Astrocyte of the cerebellum (primary cell): ENCODE measurements at places on chromosomes 5 and 9.
A peak's percentile ranks its signal among the peaks of the same experiment; 100 is the strongest.

GRCh38 chr5:151745071-151745705 is 13.2 kb downstream of the ATOX1 start:
- DNase-seq: peak; percentile 80

- peak; percentile 64 for DNase-seq
Measured at GRCh38 chr9:18632632-18633403, 158.9 kb downstream of the ADAMTSL1 start.

DNA sequence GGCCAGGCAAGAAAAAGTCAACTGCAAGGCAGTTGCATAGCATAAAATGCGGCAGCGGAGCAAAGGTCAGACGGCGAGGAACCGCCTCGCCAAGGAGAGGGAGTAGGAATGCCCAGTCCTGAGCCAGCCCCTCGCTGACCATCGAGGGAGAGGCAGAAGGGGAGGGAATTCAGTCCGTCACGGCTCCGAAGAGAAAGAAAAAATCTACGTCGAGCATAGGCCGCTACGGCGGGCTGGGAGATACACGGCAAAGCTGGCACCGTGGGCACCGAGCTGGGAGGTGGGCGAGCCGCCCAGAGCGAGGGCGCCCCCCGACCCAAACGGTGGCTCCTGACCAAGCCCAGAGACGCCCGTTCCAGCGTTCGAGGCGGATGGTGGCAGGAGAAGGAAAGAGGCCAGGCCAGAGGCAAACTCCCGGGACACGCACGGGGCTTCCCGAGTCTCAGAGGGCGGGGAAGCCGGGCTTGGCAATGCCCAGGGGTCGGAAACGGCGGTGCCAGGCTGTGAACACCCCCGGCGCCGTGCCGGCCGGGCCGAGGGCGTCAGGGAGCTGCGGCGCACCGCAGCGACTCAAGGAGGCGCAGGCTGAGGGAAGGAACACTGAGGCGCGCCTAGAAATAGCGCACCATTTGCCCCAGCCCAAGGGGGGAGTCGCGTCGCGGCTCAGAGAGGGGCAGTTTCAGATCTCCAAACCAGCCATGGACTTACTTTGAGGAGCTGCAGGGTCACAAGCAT is 518 bp downstream of the SPRY4 start:
- no peak for DNase-seq

DNA sequence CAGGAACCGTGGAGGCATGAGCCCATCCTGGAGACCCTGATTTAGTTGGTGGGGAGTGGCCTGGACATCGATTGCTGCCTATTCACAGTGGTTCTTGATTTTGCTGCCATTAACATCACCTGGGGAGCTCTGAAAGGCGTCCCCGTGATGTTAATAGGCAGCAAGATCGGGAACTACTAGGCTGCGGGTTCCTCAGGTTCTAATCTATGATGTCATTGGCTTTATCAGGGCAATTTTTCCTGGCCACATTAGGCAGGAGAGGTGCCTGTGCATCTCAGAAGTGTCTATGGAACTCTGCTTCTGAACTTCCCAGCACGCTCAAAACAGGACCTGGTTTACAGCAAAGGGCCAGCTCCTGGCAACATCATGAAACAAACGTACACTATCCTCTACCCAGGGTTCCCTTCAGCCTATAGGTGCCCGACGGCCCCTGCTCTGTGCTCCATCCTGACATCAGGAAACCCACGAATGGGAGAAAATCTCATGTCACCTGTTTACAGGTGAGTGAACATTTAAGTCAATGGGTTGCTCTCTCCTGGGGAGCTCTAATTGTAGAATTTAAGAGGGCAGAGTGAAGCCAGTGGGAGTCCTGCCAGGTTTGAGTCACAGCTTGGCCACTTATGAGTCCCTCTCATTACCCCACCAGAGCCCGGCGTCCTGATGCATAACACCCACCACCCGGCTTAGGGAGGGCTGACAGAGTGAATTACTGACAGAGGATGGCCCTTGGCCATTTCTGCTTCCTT is 49.4 kb downstream of the ROPN1L start:
- no peak for DNase-seq

DNA sequence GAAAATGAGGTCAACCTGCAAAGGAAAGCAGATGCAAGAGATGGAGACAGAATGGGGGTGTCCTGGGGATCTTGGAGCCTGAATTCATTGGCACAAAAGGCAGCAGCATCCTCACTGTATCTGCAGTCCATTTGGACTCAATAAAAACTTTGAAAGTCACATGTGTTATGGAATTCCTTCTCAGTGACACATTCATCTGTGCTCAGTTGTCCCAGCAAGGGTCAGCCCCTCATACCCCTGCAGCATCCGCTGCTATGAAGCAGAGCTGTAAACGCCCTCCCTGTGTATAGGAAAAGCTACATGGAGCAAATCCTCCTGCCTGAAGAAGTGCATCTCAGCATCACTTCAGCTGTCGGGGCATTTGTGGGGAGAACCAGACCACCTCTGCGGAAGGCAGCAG is 14.5 kb upstream of the RARS1 start:
- no peak for DNase-seq

DNA sequence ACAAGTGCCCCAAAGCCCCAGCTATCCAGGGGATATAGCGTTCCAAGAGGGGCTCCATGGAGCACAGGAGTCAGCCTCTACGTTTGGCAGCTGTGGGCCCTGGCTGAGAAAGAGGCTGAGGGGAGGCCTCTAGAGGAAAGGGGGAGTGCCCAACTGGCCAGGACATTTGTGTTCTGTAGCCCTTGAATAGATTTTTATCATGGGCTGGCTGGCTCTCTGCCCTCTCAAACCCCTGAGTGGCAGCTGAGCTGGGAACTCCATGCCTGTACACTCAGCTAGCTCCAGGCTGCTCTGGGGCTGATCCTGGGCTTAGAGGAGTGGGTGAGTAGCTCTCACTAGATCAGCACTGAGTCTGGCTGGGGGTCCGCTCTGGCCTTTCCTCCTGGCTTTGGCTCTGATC is 285.0 kb downstream of the ZSWIM6 start:
- DNase-seq: no peak

- no peak for DNase-seq
Measured at GRCh38 chr5:168422431-168422830, 63.8 kb upstream of the RARS1 start.

GRCh38 chr9:1300941-1301340 is 250.8 kb downstream of the DMRT2 start:
- DNase-seq: no peak

- DNase-seq: no peak
Measured at GRCh38 chr9:109117856-109118807, 1.6 kb downstream of the TMEM245 start.

GRCh38 chr5:150060471-150060870 is 25.9 kb downstream of the CSF1R start:
- no peak for DNase-seq

DNA sequence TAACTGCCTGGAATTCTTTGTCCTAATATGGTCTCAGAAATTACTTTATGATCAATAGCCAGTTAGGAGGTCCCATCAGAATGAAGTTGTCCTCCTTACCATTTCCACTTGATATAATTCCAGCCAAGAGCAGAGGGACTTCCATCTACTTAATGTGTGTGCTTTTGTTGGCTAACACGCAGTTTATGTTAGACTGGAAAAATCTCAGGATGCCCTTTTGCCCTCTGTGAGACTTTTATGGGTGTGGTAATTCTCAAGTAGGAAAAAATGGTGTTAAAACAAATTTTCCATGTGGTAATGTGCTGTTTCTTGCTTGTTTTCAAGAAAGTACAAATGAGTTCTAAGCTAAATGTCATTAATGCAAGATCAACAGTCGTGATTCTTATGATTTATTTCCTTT is 327.1 kb downstream of the MTRR start:
- no peak for DNase-seq

DNA sequence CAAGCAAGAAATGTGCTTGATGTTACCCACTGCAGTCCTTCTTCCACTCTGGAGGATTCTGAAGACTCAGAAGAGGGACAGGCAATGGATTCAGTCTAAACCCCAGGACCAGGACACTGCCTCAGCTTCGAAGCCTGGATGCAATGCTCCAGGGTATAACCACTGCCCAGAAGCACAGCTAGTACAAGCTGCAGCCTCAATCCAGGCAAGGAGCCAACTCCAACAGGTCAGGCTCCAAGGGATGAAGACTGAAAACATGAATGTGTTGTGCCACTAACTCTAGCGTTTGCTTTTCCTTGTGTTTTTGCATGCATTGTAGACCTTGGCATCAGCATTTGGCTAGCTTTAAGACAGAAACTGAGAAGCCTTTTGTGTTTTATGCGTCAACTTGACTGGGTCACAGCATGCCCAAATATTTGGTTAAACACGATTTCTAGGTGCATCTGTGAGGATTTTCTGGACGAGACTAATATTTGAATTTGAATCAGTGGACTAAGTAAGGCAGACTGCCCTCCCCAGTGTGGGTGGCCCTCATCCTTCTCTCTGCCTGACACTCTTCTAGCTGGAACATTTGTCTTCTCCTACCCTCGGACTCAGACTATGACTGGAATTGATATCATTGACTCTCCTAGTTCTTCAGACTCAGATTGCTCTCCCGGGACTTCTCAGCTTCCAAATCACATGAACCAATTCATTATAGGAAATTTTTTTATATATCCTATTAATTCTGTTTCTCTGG is 20.5 kb upstream of the GPX3 start:
- no peak for DNase-seq

DNA sequence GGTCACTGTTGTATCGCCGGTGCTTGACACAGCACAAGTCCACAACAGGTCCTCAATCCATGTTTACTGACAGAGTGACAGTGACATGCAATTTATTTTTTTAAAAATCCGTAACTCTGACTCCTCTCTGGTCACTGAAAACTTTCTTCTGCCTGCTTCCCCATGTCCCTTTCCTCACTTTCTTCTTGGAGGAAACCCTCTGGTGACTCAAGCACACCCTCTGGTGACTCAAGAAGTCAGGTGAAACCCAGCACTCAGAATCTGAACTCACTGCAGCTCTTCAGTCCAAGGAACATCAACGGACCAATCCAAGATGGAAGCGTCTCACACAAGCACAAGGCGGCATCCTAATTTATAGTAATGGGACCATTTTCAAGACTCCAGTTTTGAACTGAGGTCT is 245.9 kb downstream of the FSTL4 start:
- no peak for DNase-seq

GRCh38 chr5:149317281-149318048 is 27.8 kb upstream of the GRPEL2 start:
- peak; percentile 22 for DNase-seq

DNA sequence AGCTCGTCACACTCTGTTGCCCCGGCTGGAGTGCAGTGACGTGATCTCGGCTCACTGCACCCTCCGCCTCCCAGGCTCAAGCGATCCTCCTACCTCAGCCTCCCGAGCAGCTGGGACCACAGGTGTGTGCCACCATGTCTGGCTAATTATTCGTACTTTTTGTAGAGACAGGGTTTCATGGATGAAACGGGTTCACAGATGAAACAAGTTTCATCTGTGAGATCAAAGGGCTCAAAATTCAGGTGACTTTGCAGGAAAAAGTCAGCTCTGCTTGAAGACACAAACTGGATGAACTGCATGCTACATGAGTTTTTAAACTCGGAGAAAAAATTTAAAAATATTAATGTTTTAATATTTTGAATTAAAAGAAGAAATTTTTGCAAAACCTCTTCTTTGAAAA is 24.5 kb downstream of the ABHD17B start:
- no peak for DNase-seq

DNA sequence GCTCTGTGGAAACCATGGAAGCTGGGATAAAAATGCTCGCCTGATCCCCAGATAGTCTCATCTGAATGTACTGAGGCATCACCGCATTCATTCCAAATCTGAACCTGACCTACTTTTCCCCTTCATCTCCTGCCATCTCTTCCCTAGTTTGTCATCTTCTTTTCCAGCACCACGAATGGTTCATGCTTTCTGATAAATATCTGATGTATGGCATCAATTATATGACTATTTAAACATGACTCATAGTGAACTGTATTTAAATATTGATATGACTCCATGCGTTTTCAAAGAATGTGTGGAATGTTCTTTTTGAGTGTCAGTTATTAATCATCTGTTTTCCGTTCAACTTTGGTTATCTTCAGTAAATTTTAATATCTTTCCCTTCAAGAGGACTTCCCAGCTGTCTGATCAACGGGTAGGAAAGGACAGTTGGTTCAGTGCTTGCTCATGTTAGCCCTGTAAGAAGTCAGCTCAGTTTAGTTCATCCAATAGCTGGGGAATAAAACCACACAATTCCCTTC is 21.1 kb downstream of the BASP1 start:
- DNase-seq: no peak

DNA sequence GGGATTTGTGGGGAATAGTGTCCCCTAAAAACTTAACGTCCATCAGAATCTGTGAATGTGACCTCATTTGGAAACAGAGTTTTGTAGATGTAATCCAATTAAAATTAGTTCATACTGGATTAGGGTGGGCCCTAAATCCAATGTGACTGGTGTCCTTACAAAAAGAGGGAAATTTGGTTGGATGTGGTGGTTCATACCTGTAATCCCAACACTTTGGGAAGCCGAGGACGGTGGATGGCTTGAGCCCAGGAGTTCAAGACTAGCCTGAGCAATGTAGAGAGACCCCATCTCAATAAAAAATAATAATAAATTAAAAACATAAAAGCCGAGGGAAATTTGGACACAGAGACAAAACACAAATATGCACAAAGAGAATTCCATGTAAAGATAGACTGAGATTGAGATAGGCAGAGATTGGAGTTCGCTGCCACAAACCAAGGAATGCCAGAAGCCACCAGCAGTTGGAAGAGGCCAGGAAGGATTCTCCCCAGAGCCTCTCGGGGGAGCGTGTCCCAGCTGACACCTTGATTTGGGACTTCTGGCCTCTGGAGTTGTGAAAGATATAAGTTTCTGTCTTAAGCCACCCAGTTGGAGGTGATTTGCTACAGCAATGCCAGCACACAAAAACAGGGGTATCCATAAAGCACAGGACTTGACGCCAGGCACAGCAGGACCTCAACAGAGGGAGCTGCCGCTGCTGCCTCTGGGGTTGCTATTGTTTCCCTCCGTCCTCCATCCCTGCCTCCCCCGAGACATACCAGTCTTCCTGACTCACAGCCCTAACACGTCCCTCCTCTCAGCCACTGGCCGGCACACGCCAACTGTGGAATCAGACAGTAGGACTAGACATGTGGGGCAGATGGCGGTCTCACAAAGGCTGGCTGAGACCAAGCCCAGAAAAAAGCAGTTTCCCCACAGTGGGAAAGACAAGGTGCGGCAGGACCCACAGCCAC is 73.8 kb upstream of the IL17B start:
- peak; percentile 91 for DNase-seq

DNA sequence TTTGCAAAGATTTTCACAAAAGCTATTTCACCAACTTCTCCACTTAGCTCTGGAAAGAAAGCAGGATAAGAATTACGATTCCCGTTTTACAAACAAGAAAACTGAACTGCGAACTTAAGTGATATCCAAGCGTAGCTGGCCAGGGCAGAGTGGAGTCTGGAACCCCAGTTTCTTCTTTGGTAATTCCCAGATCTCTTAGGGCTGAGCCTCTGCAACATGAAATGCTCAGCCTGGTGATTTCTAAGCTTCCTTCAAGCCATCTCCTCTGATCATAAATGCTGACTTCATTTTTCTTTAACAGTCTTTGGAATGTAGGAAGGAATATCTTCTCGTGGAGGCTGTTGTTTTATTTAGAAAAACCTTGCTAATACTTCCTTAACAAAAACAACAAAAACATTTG is 620.0 kb downstream of the CCDC171 start:
- no peak for DNase-seq
